Fibroblast of skin of abdomen (primary cell): ENCODE measurements at places on chromosomes 16 and 17.

- no peak for DNase-seq
These were observed 15.0 kb downstream of the CACNG1 start for GRCh38 chr17:67059372-67059771.

GRCh38 chr16:15899538-15900100 lies 11.2 kb upstream of the CEP20 start:
- DNase-seq = peak; percentile 91

- no peak for DNase-seq
These were observed 16.7 kb downstream of the MMP28 start for GRCh38 chr17:35778641-35779196.

DNA sequence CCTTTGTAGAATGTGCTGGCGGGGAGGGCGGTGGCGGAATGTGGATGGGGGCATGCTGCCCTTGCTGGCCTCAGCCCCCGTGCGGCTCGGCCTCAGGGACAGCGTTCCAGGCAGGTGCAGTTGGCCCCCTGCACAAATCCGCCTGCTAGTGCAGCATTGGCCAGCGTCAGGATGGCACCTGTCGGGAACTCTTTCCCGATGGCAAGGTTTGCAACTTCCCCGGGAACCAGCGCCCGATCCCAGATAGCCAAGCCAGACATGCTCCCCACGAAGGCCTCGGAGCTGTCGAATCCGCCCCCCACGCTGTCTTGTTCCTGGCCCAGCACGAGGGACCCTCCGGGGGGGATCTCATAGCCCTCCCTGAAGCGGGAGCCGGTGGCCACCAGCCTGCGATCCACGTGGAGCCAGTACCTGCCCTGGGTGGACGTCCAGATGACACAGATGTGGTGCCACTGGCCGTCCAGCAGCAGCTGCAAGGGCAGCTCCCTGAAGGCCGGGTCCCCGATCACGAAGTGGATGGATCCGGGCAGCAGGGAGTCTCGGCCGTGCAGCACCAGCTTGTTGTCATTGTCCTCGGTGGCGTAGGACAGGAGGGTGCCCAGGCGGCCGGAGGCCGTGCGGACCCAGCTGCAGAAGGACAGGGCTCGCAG lies 2.8 kb downstream of the PTX4 start:
- no peak for DNase-seq

- DNase-seq = peak; percentile 76
These were observed 66.6 kb downstream of the SIAH1 start for GRCh38 chr16:48318630-48319029.

GRCh38 chr16:7025616-7026190 lies 306.9 kb upstream of the RBFOX1 start:
- no peak for DNase-seq

DNA sequence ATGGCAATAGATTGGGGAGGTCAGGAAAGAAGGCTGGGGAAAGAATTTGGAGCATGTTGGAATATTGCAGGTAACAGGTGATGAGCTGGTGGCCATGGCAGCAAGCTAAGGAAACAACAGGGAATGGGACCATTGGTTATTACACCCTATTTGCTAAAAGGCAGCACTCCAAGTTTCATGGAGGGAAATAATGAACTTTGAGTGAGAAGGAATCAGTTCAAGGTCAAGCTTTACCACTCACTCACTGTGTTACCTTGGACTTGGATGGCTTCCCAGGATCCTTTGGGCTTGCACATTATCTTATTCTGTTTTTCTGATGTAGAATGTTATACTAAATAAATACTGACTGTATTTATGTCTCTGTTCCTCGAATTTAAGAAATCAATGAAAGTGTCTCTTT lies 792.8 kb upstream of the CDH8 start:
- no peak for DNase-seq

GRCh38 chr16:86252596-86252995 lies 257.7 kb upstream of the FOXF1 start:
- DNase-seq = no peak

DNA sequence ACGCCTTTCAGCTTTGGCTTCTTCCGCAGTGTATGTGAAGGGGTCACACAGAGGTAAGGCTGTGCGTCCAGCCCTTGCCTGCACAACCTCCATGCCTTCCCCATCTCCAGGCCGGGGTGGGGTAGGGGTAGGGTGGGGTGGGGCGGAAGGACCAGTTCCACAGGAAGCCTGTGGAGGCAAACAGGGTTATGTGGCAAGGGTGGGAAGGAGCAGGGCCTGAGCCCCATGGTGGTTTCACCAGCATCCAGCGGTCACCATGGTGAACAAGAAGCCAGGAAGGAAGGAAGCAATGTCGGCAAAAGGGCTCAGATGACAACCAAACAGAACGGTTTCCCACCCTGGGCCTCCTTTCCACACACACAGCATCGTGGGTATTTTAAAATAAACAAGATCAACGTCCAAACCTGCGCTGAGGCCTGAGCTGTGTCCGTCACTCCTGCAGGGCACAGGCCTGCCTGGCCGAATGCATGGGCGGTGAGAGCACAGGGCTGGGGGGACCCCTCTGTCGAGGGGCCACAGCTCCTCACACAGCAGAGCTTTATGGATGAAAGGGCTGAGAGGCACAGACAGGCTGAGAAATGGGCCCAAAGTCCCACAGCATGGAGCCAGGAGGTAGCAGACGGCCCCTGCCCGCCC lies 80.5 kb downstream of the ZNF778 start:
- DNase-seq = no peak

DNA sequence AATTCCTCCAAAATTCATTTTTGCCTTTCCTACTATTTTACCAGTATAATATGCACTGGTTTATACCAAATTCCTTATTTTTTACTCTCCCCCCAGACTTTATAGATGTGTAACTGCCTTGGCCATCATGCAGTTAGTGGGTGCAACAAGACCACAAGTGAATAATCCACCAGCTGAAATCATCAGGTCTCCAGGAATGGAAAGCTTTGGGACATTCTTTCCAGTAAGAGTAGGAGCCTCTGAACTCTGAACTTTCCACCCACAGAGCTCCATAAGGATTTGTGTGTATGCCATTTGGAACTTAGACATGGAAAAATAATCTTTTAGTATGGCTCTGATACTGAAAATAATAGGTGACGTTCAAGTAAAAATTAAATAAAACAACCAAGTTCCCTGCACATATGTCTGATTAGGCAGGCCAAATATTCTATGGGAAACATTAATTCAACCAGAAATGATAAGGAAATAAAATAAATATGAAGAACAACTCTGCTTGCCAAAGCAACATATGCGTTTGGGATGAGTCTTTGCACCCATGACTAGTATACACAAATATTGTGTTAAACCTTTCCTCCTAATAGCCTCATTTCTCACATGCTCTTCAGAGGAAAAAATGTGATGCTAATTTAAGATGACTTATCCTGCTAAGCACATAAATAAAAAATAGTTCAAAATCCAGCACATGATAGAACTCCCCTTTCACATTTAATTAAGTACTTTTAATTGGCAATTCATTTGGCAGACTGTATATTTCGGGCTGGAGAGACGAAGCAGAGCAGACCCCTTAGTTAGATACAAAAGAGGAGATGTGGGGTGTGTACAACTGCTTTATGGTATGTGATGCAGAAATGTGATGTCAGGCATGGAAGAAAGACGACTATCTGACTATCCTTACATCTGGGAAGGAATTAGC lies 11.6 kb upstream of the LYRM9 start:
- DNase-seq = no peak

DNA sequence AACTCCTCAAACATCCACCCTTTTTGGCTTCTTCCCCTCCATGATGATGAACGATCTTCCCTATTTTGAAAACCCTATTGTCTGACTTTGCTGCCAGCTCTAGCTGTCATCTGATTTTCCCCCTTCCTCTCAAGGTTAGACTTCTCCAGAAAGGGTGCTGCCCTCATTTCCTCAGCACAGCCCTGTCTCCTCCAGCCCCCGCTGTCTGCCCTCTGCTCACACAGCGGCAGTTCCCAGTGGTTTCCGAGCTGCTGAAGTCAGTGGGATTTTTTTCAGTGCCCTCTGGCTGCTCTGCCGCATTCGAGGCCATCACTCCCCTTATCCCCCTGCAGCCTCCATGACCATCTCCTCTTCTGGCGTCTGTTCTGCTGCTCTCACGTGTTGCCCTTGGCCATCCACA lies 26.6 kb upstream of the C17orf107 start:
- DNase-seq = no peak

DNA sequence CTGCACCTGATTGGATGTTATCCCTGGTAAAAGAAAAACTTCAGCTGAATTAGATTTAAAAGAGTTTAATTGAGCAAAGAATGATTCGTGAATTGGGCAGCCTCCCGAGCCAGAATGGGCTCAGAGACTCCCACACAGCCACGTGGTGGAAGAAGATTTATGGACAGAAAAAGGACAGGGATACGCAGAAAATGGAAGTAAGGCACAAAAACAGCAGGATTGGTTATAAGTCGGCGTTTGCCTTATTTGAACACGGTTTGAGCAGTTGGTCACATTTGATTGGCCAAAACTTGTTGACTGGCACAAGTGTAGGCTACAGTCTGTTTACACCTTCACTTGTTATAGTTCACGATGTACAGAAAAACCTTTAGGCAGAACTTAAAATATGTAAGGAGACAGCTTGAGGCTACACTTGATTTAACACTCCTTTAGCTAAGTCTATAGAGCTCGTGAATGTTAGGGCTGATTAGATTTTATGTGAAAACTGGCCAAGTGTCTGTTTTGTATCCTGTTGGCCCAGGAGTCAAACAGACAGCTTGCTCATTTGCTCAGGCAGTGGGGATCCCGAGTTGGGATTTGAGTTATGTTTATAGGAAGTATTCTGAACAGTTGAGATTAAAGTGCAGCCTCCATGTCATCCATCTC lies 119.5 kb upstream of the SHISA6 start:
- DNase-seq = no peak

DNA sequence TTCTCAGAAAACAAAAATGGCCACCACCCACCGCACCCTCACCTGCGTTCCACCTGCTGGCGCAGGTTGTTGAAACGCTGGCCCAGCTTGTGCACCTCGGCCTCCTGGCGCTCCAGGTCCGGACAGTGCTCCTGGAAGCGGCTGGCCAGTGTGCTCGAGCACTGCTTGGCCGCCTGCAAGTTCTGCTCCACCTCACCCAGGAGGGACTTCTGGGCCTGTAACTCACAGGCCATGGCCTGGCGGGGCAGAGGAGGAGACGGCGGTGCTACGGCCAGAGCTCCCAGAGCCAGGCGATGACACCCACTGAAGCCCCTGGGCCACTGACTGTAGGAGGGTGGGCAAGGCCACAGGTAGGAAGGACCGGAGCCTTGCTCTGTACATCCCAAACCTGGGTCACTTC lies 43.4 kb downstream of the UBN1 start:
- no peak for DNase-seq

DNA sequence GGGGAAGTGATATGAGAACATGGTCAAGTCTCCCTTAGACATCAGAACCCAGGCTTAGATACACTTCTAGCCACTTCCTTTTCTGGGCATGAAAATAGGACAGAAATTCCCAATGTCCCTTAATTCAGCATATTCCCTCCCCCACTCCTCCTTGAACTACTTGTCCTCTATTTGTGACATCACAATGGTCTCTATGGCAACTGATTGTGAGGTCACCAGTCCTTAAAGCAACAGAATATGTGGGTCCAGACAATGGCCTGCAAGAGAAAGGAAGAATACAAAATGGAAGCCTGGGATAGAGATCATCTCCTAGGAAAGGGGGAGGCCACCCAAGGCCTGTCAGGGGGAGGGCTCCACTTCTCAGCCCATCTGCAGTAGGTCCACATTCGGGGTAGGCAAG lies 6.7 kb upstream of the SEZ6 start:
- no peak for DNase-seq

DNA sequence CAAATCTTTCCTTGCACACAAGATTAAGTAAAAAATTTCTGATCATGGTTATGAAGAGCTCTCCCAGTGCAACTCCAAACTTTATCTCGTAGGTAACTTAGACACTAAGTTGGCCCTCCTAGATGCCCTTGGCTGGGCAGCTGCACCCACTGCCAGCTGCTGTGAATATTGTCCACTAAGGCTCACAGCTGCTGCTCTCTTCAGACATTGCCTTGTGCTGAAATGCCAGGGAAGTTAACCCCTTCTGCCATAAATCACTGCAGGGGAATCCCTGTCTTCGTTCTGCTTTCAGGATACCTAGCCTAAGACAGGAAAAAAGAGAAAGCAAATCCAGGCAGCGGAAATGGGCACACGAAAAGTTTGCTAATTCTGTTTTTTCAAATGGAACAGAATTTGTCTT lies 106.4 kb downstream of the IRX5 start:
- DNase-seq = no peak

- no peak for DNase-seq
These were observed 2.1 kb upstream of the ZNF652 start for GRCh38 chr17:49364119-49364518.

- DNase-seq = peak; percentile 43
These were observed 478.6 kb downstream of the SLC39A11 start for GRCh38 chr17:72613806-72614292.

- DNase-seq = no peak
These were observed 2.6 kb downstream of the RARA start for GRCh38 chr17:40311575-40311974.

DNA sequence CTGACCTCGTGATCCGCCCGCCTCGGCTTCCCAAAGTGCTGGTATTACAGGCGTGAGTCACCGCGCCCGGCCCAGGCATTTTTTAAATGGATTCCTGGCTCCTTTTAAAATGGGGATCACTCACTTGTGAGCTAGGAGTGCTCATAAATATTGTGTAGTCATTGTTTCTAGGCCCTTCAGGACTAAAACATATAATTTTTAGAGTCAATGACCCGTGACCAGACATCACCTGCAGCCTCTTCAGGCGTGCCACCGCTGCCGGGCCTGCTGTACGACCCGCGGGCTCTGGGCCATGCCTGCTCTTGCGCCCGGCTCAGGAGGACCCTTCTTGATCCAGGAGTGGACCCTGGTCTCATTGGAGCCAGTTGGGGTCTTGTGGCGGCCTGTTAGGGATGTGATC lies 30.8 kb downstream of the EFCAB5 start:
- DNase-seq = no peak

GRCh38 chr16:2896480-2897010 lies 13.5 kb downstream of the FLYWCH2 start:
- no peak for DNase-seq

- DNase-seq = peak; percentile 95
These were observed 2.0 kb upstream of the CD300H start for GRCh38 chr17:74569020-74570003.

- no peak for DNase-seq
These were observed 222.5 kb downstream of the PRKCA start for GRCh38 chr17:66524877-66525276.

DNA sequence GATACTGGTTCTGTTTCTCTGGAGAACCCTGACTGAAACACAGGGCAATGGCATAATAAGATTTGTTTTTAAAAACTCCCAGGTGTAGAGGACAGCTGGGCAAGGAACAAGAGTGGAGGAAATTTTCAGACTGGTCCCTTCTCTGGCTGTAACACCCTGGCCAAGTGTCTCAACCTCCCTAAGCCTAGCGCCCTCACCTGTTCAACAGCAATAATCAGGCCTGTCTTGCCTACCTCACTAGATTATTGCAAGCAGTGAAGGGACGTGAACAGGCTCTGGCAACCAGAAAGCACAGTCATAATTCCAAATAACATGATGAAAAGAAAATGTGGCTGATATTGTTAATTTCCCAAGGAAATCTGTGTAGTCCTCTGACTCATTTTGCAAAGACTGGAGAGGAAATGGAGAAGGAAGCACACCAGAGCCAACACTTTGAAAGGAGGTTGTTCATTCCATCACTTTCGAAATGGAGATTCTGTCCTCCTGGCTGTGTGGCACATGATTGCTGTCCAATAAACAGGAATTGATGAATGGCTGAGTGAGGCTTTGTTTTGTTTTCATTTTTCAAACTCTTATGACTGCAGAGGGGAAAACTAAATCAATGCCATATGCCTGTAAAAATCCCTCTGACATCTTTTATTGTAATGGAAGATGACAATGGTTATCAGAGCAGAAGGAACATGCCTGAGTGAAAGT lies 87.5 kb upstream of the HLF start:
- peak; percentile 48 for DNase-seq
